Cardiac ventricle fibroblast (primary cell): ENCODE measurements at places on chromosomes 11 and 22. TPM values are rescaled to one million over a fixed set of nuclear protein-coding genes. Genes with fewer than 3 reads are reported as not detected.

Gene HOATZ
- not detected in 2 replicates for total RNA-seq

Gene TPST2
- total RNA-seq: 20.3 and 21.0 TPM in 2 replicates

Gene UVRAG
- 14.3 and 16.7 TPM in 2 replicates for total RNA-seq

Gene ROBO4
- 3.9 and 11.8 TPM in 2 replicates for total RNA-seq

Gene CTSC
- total RNA-seq: 245 and 311 TPM in 2 replicates

Gene GGTLC2
- not detected in 2 replicates for total RNA-seq

Gene MS4A6A
- total RNA-seq: not detected in 2 replicates

Gene RASGRP2
- 0.06 and 0.44 TPM in 2 replicates for total RNA-seq

Gene VWCE
- 16.8 and 19.4 TPM in 2 replicates for total RNA-seq

Gene GTSE1
- total RNA-seq: 0.62 and 2.9 TPM in 2 replicates

Gene LIMK2
- total RNA-seq: 7.8 and 11.0 TPM in 2 replicates

Gene CCDC83
- total RNA-seq: 0.34 TPM in 1 of 2 replicates, not detected in the other

Gene LRRC32
- 53.3 and 59.0 TPM in 2 replicates for total RNA-seq

Gene NELL1
- total RNA-seq: not detected in 2 replicates

Gene NF2
- total RNA-seq: 32.4 and 34.7 TPM in 2 replicates

Gene BTBD10
- total RNA-seq: 17.7 and 23.9 TPM in 2 replicates

Gene OR56A4
- not detected in 2 replicates for total RNA-seq

Gene PHETA2
- total RNA-seq: 28.5 and 28.6 TPM in 2 replicates

Gene OR8D1
- not detected in 2 replicates for total RNA-seq

Gene DDTL
- total RNA-seq: 0.87 TPM in 1 of 2 replicates, not detected in the other

Gene NUP98
- 66.5 and 87.3 TPM in 2 replicates for total RNA-seq

Gene CDC42BPG
- total RNA-seq: 0.05 and 0.06 TPM in 2 replicates

Gene MMP7
- not detected in 2 replicates for total RNA-seq

Gene OR8D4
- not detected in 2 replicates for total RNA-seq

Gene MPZL3
- 0.05 and 0.06 TPM in 2 replicates for total RNA-seq

Gene CCT8L2
- not detected in 2 replicates for total RNA-seq

Gene ACR
- 0.19 TPM in 1 of 2 replicates, not detected in the other for total RNA-seq

Gene MPPED2
- not detected in 2 replicates for total RNA-seq

Gene ZNF280A
- 0.06 TPM in 1 of 2 replicates, not detected in the other for total RNA-seq

Gene GGA1
- total RNA-seq: 18.8 and 20.7 TPM in 2 replicates

Gene CDHR5
- total RNA-seq: not detected in 2 replicates

Gene PITPNB
- 25.4 and 32.3 TPM in 2 replicates for total RNA-seq

Gene MRGPRF
- total RNA-seq: 13.3 and 15.2 TPM in 2 replicates

Gene USP2
- total RNA-seq: 0.15 TPM in 1 of 2 replicates, not detected in the other

Gene THY1
- total RNA-seq: 93.5 and 98.5 TPM in 2 replicates

Gene MAP6
- total RNA-seq: 2.1 and 3.7 TPM in 2 replicates

Gene SERHL2
- total RNA-seq: 1.9 and 3.6 TPM in 2 replicates
